H7 (cell line): ENCODE measurements at places on chromosomes 7 and 10. TPM values are rescaled to one million over a fixed set of nuclear protein-coding genes. Genes with fewer than 3 reads are reported as not detected.

- DNase-seq: no peak
Observed at GRCh38 chr10:12922117-12922900, 79.2 kb downstream of the CCDC3 start.

- DNase-seq: peak; percentile 72
Observed at GRCh38 chr7:73827567-73828106, 3.2 kb upstream of the CLDN4 start.

GRCh38 chr10:111479966-111480365 lies 403.1 kb downstream of the ADRA2A start:
- DNase-seq: no peak

DNA sequence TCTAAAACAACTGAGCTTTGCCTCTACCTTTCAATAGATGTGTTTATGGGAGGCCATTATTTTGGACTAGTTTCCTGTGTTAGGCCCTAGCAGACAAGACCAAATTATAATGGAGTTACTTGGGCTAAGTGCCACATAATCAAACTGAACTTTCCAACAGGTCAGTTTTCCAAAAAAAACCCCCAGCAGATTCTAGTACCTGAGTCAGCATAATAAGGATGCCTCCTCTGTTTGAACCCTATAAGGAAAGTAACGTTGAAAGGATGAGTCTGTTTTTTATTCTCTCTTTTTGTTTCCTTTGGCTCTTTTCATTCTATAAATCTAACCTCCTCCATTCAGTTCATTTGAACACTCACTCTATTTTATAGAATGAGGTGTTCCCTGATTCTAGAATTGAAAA lies 148.1 kb upstream of the FAM3C start:
- DNase-seq: no peak

DNA sequence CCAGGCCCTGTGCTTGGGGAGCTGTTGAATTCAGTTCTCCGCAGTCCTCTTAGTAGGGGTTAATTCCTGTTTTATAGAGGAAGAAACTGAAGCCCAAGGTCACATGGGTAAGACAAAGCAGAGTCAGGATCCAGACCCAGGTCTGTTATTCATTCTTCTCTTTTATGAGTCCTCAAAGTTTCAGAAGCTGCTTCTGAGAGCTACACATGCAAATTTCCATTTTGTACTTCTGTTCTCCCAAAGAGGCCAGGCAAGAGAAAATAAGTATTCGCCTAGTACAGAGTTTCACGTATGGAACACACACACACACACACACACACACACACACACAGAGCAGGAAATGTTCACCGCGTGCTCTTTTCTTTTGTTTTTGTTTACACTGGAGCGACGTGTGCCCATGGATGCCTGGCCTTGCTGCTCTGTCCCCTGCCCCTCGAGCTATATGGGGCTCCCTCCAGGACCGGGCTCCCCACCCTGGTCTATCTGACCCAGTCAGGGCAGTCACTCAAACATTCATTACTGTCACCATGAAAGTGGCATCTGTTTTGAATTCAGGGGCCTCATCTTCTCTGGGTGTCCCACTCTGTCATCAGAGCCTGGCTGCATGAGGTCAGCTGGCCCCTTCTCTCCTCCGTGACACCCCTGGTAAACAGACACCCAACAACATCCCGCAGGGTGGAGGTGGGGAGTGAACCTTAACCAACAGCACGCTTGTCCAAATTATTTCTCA lies 84.4 kb downstream of the TNS3 start:
- no peak for DNase-seq

DNA sequence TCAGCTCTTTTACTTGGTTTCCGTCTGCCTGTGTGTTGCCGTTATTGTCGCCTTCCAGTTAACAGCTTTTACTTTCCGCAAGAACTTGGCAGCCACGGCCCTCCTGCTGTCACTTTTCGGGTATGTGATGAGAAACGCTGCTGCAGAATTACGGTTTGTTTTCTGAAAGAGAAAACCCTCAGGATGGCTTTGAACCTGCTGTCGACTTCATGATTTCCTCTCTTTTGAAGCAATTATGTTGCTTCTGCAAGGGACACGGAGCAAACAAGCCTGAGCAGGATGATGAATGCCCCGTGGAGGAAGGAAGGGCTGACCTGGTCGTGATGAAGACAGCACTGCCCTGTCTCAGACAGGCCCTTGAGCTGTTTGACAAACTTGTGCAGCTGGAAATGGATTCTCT lies 339.8 kb downstream of the ABCA13 start:
- DNase-seq: no peak

GRCh38 chr7:29449569-29450260 lies 113.9 kb upstream of the PRR15 start:
- DNase-seq: no peak

- DNase-seq: no peak
Observed at GRCh38 chr10:61142987-61143386, 199.0 kb upstream of the RHOBTB1 start.

DNA sequence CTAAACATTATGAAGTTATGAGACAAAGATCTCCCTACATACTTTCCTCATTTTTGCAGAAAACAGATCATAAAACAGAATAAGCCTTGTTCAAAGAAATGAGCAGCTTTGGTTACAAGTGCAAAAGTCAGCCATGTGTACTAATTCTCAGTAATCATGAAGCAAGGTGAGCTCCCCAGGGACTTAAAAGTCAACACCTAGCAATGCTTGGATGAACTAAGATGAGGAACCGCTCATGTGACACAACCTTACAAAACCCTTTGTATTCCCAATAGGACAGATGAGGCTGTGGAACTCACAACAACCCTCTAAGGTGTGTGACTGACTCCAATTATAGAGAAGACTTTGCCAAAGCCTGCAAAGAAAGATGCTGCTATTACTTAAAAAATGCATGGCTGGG lies 154.5 kb downstream of the SLC25A13 start:
- DNase-seq: no peak

GRCh38 chr7:113120647-113121046 lies 2.3 kb upstream of the SMIM30 start:
- no peak for DNase-seq

DNA sequence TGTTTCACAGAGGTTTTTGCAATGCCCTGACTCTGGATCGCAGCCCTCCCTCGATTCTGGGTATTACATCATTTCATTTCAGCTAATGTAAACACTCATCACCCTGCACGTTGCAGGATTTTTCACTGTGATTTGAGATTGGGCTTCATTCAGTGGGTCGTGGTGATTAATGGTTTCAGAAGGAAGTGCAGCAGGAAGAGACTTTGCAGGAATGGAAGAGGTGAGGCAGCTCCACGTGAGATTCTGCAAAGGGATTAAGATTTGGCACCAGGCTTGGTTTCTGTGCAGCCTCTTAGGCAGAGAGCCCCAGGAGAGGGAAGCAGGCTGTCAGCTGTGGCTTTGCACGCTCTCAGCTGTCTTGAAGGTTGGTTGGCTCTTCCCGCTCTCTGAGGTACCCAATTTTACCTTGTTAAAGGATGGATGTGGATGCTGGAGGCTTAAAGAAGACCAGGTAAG lies 95.2 kb downstream of the PLCE1 start:
- DNase-seq: no peak

DNA sequence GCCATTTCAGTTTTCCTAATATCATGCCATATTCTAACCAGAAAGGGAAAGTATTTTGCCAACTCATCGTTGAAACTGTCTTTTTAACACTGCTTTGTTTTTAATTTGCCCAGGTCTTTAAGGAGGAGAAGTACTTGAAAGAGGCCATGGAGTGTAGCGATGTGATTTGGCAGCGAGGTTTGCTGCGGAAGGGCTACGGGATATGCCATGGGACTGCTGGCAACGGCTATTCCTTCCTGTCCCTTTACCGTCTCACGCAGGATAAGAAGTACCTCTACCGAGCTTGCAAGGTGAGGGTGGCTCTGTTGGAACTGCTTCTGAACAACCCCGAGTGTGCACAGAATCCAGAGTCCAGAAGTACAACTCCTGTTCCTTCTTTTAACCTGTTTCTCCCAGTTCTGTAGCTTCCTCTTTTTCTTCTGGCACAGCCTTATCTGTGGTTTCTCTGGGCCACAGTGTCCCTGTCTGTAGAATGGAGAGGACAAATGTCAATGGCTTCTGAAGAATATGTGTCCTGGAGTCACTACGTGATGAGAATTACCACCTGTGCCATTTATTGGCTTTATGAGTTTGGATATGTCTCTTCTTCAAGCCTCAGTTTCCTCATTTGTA lies 60.1 kb downstream of the LANCL2 start:
- DNase-seq: no peak

DNA sequence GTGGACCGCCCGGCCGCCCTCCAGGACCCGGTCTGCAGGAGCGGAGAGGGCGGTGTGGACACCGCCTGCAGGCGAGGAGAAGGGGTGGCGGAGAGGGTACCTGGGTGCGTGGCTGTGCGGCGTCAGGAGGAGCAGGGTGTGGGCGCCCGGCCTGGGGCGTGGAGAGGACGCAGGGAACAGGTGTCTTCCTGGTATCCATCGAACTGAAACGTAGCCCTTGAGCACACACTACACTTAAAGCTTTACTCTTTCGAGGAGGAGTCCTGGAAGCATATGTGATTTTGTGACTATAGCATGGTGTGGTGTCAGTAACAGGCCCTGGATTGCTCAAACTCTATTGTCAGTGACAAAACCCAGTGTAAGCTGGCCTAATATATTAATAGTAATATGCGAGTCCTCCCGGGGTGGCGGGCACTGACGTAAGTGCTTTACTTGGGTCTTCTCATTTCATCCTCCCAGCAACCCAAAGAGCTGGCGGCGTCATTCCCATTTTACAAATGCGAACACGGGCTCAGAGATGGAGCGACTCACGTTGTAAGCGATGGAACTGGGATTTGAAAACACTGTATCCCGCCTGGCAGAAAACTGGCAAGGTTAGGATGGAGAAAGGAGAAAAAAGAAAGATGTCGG lies 508 bp upstream of the TECPR1 start:
- DNase-seq: no peak

GRCh38 chr7:45138433-45139267 lies 18.9 kb upstream of the RAMP3 start:
- no peak for DNase-seq

DNA sequence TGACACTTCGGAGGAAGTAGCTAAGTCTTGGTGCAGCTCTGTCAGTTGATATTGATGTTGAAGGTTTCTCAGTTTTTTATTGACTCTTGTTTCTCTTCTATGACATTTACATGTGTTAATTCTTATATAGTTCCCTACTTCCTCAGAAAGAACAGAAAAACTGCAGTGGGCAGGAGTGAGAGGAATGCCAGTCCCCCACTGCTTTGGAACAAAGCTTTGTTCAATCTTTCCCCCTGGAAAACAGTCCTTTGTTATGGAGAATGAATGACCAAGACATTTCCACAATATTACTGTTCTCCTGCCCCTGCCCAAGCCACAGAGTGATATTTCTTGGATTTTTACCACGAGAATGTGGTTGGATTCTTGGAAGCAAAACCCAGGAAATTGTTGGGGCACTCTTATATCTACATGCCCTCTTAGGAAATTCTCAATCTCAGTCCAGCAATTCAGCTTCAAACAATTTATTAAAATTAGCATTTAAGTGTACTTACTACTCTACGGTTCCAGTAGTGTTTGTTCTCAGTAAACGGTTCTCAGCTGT lies 258.0 kb upstream of the KCND2 start:
- no peak for DNase-seq

GRCh38 chr10:63392224-63392623 lies 73.6 kb downstream of the JMJD1C start:
- no peak for DNase-seq

DNA sequence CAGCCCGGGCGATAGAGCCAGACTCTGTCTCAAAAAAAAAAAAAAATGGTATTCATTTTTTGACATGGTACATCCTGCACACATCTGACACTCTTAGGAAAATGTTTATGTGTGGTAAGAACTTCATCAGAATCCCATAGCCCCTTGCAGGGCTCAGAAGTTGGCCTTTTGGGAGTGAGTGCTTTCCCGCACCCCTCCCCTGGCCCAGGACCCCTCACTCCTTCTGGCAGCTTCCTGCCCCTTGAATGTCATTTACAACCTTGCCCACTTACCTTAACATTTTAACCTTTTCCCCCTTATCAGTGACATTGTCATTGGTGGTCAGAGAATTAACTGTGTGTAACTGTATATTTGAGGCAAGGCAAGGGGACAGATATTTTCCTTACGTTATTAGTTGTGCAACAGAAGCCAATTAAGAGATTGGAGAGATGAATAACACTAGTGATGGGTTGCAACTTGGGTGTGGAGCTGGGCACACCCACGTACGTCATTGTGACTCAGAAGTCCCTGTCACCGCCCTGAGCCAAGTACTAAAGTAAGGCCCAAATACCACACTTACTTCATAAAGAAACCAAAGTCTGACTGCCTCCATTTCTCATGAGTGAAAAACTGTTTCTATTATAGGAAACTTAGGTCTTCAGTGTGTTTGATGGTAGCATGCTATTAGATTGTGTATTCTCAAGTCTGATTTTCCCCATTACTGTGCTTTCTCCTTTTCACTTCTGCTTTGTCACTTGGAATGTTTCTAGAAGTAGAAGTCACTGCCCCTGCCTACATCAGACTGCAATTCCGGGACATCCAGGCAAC lies 31.6 kb downstream of the OGDH start:
- DNase-seq: no peak

DNA sequence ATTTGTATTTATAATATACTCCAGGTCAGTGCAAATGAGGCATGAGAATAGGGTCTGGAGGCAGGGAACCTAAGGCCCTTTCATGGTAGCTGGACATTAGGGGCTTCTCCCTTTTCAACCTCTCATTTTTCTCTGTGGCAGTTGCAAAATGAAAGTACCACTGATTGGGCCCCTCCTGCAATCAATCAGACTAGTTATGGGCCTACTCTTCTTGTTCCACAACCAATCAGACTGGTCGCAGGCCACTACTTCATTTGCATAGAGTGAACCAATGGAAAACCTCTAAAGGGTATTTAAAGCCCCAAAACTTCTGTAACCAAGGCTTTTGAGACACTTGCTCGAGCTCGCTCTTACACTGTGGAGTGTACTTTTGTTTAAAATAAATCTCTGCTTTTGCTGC lies 10.0 kb upstream of the PRPS1L1 start:
- no peak for DNase-seq

DNA sequence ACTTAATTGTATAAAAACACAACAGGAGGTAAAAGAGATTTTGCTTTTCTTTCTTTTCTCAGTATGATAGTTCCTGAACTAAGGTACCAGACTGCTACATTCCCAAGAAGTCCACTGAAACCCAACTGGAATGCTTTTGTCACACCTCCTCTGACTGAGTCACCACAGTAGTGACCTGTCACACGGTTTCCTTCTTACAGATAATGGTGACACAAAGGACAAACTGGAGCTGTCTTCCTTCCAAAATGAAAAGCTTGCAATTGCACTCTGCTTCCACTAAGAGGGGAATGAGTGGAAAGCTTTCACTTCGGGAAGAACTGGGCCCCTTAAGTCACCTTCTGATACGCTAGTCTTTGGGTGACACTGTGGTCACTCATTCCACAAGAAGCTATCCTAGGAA lies 122.2 kb downstream of the KMT2E start:
- DNase-seq: no peak

GRCh38 chr10:16941870-16942269 lies 124.6 kb upstream of the RSU1 start:
- DNase-seq: no peak

Gene COL28A1
- 0.17 and 0.22 TPM in 2 replicates for total RNA-seq

Gene HYAL4
- 0.11 TPM in 1 of 2 replicates, not detected in the other for total RNA-seq

Gene CREB5
- total RNA-seq: 1.8 and 7.7 TPM in 2 replicates

Gene GALNT17
- total RNA-seq: 67.7 and 72.3 TPM in 2 replicates
